Stimulated activated CD8-positive, alpha-beta memory T cell treated with anti-CD3 and anti-CD28 coated beads, Interleukin-4, amount 100 ng/mL, for 48 hours (primary cell): ENCODE measurements at places on chromosomes 3 and 15.

DNA sequence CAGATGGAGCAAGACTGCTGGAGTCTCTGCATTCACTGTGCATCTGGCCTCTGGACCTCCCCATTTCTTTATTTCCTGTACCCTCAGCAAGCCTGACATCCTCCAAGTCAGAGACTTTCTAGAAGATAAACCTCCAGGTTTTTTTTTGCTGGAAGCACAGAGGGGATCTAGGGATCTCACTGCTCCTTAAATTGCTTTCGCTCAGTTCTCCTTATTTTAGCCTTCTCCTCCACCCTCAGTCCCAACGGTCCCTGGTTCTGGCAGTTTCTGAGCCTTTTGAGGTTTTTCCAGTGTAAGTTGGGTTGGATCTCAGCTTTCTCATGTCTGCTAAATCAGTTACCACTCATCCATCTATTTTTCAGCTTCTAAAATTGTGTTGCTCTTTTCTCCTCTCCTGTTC is 22.7 kb upstream of the CHD2 start:
- DNase-seq: no peak

DNA sequence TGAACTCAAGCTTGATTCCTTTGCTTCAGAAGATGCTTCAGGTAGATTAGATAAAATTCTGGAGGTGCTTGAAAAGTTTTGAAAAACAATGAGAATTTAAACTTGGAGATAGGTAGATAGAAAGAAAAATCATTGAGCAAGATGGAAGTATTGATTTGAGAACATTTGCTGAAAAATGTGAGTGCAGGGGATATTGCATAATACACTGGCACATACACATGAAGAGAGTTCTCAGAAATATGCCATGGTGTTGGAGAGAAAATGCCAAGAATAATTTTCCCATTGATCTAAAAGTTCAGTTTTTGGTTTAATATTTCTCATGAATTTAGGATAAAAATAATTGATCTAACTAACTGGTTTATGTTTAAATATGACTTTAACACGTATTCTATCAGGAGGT is 107.2 kb upstream of the GBE1 start:
- no peak for DNase-seq

GRCh38 chr3:10432931-10433330 is 72.5 kb downstream of the ATP2B2 start:
- no peak for DNase-seq

DNA sequence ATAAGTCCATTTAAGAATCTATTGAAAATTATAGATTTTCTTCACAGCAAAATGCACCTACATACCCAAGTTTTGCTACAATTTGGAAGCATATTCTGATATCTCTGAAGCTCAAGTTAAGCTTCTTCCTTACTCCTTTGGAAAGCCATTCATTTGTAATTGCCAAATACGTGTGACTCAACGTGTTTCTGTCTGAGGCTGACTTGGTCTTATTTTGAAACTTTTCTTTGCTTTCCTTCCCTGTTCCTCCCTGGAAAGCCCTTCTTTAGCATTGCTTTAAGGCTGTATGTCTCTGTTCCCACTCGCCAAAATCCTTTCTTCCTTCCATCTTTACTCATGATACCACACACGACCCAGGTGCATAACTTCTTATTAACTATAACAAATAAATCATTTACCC is 232.0 kb downstream of the ZBBX start:
- no peak for DNase-seq

GRCh38 chr3:126289096-126289495 is 68.1 kb downstream of the KLF15 start:
- DNase-seq: no peak

- DNase-seq: no peak
Measured at GRCh38 chr3:110512961-110513360, 558.7 kb upstream of the NECTIN3 start.

DNA sequence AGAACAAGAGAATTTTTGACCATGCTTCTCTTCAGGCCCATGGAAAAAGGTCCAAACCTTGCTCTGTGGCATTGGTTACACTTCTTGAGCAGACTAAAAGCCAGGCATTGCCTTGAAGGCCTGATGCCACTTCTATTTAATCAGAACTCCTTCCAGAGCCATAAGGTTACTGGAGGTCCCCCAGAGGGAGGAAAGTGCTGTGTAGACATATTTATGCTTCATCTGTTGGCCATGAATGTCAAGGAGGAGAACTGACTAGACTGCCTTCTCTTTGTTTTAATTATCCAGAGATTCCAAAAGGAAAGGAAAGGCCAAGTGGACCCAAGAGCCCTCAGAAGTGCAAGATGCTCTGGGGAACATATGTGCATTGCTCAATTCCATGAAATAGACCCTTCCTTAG is 292.6 kb upstream of the NR2E3 start:
- no peak for DNase-seq

- DNase-seq: no peak
Measured at GRCh38 chr15:66933932-66934867, 131.2 kb upstream of the SMAD3 start.

GRCh38 chr3:33372218-33373081 is 67.8 kb downstream of the UBP1 start:
- peak; percentile 57 for DNase-seq

GRCh38 chr3:12695112-12695511 is 31.2 kb upstream of the RAF1 start:
- no peak for DNase-seq

DNA sequence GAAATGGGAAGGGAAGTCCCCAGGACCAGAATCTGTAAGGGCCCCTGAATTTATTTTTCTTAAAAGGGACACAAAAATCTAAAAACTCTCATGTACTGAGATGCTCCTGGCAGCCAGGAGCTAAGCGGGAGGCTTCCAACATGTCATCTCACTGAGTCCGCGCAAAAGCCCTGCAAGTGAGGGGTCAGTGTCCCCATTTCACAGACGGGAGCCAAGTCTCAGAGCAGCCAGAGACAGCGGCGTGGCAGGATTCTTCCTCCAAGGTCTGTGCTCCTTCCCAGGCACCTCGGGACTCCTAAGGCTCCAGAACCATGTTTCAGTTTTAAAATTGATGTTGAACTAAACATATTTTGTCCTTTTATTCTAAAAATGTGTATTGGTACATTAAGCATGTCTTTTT is 114.8 kb downstream of the ADCY5 start:
- DNase-seq: no peak

DNA sequence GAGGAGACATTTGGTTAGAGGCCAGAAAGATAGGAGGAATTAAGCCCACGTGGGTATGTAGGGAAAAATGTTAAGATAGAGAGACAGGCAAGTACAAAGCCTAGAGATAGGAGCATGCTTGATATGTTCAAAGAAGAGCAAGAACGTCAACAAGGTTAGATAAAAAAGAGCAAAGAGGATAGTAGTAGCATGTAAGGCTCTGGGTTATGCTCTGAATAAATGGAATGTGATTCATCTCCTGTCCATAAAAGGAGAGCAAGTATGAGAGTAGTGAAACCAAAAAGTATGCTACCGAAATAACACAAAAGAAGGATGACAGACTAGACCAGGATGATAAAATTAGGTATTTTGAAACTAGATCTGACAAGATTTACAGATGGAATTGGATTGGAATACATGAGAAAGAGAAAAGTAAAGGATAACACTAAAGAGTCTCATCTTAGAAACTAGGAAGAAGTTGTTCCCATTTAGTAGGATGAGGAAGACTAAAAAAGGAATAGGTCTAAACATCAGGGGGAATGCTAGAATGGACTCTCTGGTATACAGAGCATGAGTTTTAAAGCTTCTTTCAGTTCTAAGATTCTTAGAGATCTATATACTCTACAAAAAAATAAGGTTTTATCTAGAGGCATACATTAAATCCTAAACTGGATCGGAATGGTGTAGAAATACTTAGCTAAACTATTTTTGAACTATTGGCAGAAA is 59.1 kb downstream of the TRPM7 start:
- no peak for DNase-seq

- no peak for DNase-seq
Measured at GRCh38 chr15:31590609-31591008, 264.0 kb downstream of the KLF13 start.

- DNase-seq: no peak
Measured at GRCh38 chr15:92205255-92205739, 188.4 kb upstream of the ST8SIA2 start.

DNA sequence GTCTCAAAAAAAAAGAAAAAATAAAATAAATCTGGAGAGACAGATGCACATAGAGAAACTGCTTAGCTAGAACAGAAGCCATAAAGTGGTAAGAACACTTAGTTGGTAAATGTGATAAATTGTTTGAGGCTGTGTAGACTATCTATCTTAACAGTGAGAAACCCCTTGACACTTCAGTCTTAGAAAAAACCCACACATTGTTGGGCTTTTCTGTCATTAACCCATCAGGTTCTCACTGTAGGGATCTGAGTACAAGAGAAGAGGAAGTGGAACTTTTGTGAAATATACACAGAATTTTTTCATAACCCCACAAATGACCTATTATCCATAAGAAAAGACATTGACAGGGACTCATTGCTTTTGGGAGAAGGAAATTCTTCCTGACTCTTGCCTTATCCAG is 24.4 kb downstream of the TP63 start:
- no peak for DNase-seq

DNA sequence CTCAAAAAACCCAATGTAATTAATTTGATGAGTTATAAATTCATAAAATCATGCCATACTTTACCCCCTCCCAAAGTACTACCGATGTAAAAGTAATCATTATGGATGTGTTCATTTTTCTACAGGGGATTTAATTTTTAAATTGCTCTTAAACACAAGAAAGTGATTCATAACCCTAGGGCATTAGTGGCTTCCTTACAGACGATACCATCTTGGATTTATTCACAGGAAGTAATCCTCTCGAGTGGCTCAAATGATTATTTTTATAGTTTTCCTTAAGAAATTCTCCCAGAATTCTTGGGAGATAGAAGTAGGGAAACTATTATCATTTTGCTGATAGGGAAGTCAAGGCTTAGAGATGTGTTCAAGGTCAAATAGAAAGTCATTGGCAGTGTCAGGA is 80.9 kb downstream of the PEX5L start:
- DNase-seq: no peak

DNA sequence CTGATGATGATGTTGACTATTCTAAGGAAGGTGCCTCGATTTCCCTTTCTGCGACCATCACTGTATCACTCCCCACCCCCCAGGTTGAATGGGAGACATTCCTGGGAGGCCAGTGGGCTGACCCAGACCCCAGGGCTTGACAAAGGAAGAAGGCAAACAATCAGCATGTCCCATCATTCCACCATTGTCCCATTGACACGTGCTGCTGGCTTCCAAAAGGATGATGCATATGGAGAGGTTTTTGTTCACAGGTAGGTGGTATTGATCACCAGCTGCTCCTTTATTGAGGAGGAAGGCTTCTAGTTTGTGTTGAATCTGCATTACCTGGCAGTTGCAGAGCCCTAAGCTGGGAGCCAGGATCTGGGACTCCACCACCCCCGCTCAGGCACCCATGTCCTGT is 30.4 kb downstream of the RASGRF1 start:
- no peak for DNase-seq

- DNase-seq: peak; percentile 47
Measured at GRCh38 chr3:155744626-155745324, at the start of gene PLCH1. Gene PLCH1, minus strand, starts transcription at chr3:155745071. Its CDS starts 40,847 bp downstream, at chr3:155704224.

DNA sequence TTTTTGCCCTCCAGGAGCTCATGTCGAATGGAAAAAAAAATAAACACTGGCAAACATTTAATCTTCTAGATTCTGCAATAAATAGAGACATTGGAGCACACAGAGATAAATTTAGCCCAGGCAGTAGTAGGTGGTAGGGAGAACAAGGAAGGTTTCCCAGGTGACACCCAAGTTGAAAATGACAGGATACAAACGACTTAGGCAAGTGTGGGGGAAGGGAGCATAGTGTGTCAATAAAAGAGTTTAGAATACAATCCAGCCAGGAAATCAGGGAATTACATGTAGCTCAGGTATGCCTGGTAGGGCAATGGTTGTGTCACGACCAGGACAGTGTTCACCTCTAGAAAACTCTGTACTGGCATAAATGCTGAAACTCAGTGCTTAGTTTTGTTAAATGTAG is 364.6 kb upstream of the AGTR1 start:
- no peak for DNase-seq

GRCh38 chr3:164732166-164732565 is 346.1 kb downstream of the SI start:
- DNase-seq: no peak

GRCh38 chr3:188439080-188439479 is 285.1 kb downstream of the LPP start:
- DNase-seq: no peak

- DNase-seq: no peak
Measured at GRCh38 chr3:54967731-54968161, 39.9 kb upstream of the LRTM1 start.

- no peak for DNase-seq
Measured at GRCh38 chr3:153103406-153103945, 58.5 kb upstream of the RAP2B start.

DNA sequence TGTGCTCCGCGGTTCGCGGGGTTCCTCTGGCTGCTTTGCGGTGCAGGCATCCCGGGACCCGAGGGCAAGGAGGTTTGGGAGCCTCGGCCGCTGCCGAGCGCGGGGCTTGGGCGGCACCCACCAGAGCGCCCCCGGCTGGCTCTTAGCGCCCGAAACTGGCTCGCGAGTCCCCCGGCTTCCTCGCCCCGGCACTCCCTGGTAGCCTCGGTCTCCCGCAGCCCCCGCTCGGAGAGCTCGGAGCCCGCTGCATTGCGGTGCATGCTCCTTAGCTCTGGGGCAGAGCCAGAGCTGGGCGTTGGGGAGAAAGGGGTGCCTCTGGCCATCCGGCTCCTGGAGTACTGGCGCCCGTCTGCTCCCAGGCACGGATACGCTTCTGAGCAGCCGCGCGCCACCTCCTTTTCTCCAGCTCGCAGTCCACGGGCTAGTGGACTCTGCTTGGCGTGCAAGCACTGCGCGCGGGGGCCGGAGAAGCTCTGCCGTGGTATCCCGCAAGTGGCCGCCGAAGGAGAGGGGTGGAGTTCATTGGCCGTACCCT is 753 bp downstream of the EPHB1 start:
- DNase-seq: no peak

- no peak for DNase-seq
Measured at GRCh38 chr3:33044676-33045075, 52.3 kb downstream of the GLB1 start.

DNA sequence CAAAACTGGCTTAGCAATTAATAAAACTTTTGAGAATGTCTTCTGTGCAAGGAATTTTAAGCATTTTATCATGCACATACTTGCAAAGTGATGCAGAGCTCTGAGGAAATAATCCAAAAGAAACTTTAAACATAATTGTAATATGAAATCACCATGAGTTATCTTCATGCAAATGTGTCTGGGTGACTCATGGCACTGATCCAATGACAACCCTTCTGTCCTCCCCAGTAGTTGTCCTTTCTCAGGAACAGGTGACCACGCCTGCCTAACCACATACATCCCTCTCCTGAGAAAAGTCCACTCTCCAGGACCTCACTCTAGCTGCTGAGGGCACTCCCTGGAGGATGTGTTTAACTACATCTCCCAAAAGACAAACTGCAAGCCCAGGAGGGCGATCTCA is 530.6 kb upstream of the IL12A start:
- DNase-seq: no peak

- no peak for DNase-seq
Measured at GRCh38 chr3:109772520-109772919, 435.2 kb upstream of the DPPA4 start.
